ENCODE measurements at places on chromosomes 13 and 19.
A peak's percentile ranks its signal among the peaks of the same experiment; 100 is the strongest.

DNA sequence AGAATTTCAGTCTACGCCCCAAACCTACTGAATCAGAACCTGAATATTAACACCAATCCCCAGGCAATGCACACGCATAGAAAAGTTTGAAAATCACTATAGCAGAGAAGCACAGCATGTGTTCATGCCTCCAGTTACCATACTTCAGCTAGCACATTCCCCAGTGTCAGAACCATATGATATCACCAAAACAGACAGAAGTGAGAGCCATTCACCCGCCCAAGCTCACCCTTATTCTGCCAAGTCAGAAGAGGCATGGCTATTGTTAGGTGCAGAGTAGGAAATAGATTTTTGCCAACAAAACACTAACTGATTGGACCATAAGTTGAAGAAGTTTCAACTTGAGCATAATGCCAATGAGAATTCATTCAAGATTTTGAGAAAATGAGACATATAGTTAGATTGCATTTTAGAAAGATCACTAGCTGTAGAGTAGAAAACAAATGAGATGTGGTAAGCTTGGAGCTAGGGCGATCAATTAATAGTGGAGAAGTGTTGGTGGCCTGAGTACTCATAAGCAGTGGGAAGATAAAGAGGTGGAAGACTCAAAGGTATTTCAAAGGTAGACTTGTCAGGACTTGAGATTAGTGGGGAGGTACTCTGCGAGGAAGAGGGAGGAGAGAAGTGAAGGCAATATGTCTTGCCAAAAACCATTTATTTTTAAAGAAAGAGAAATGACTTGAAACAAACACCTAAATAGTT lies 492.4 kb downstream of the SUCLA2 start:
- H3K36me3 ChIP-seq = no peaks in the 10 kb centered on the region
- no peak for DNase-seq
- no peaks in the 10 kb centered on the region for H3K27me3 ChIP-seq
- H3K4me1 ChIP-seq = no peaks in the 10 kb centered on the region

- no peaks in the 10 kb centered on the region for H3K27me3 ChIP-seq
- DNase-seq = no peak
- no peak overlapping the region for H3K27ac ChIP-seq
- peaks cover 11% of the 10 kb centered on the region for H3K4me1 ChIP-seq
- no peak overlapping the region for H3K4me3 ChIP-seq
Observed at GRCh38 chr19:49857061-49857837, 6.3 kb downstream of the PTOV1 start.

- DNase-seq = no peak
- no peaks in the 10 kb centered on the region for H3K4me1 ChIP-seq
Observed at GRCh38 chr13:100381595-100382224, 206.9 kb downstream of the GGACT start.

GRCh38 chr13:76871432-76871831 lies 14.8 kb downstream of the KCTD12 start:
- DNase-seq = no peak
- H3K36me3 ChIP-seq = no peaks in the 10 kb centered on the region
- no peaks in the 10 kb centered on the region for H3K4me1 ChIP-seq
- H3K27me3 ChIP-seq = no peaks in the 10 kb centered on the region

DNA sequence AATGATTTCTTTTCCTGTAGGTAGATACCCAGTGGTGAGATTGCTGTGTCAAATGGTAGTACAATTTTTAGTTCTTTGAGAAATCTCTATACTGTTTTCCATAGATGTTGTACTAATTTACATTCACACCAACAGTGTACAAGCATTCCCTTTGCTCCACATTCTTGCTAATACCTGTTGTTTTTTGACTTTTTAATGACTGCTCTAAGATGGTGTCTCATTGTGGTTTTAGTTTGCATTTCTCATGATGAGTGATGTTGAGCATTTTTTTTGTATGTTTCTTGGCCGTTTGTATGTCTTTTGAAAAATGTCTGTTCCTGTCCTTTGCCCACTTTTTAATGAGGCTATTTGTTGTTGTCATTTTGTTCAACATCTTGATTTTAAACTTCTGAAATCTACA lies 103.3 kb downstream of the DGKH start:
- H3K36me3 ChIP-seq = no peaks in the 10 kb centered on the region
- no peaks in the 10 kb centered on the region for H3K4me1 ChIP-seq
- no peak overlapping the region for H3K4me3 ChIP-seq
- H3K27ac ChIP-seq = no peak overlapping the region
- no peaks in the 10 kb centered on the region for H3K27me3 ChIP-seq
- DNase-seq = no peak

DNA sequence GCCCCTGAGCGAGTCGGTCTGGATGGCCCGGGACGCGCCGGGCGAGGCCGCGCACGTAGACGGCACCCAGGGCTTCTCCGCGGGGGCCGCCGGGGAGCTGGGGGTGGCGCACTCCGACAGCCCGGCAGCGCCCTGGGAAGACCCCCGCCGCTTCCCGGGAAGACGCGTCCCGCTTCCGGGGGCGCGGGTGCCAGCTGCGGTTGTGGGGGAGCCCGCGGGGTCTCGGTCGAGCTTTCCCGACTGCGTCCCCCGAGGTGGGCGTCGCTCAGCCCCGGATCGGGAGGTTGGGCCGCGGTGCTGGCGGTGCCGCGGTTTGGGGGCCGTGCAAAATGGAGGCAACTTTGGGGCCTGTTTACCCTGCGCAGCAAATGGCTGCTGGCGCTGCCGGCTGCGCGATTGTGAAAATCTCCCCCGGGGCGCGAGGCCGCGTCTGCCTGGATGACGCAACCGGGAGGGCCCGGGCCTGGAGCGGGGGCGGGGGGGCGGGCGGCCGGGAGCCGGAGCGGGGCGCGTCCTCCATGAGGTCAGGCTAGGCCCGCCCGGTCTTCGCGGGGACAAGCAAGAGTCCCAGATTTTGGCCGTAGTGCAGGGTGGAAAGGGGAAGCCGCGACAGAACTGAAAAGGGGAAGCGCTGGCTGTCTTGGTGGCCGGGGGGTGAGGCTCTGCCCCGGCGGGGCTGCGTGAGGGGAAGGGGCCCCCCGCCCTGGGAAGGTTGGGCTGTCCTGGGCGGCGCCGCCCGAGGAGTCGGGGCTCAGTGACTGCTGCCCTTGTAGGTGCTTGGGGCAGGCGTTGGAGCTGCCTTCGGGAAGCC lies 11.3 kb downstream of the PEAK3 start:
- no peaks in the 10 kb centered on the region for H3K27me3 ChIP-seq
- H3K4me1 ChIP-seq = peaks cover 46% of the 10 kb centered on the region
- peak overlapping the region; percentile 89 for H3K27ac ChIP-seq
- peaks cover 13% of the 10 kb centered on the region for H3K36me3 ChIP-seq
- DNase-seq = peak; percentile 74

DNA sequence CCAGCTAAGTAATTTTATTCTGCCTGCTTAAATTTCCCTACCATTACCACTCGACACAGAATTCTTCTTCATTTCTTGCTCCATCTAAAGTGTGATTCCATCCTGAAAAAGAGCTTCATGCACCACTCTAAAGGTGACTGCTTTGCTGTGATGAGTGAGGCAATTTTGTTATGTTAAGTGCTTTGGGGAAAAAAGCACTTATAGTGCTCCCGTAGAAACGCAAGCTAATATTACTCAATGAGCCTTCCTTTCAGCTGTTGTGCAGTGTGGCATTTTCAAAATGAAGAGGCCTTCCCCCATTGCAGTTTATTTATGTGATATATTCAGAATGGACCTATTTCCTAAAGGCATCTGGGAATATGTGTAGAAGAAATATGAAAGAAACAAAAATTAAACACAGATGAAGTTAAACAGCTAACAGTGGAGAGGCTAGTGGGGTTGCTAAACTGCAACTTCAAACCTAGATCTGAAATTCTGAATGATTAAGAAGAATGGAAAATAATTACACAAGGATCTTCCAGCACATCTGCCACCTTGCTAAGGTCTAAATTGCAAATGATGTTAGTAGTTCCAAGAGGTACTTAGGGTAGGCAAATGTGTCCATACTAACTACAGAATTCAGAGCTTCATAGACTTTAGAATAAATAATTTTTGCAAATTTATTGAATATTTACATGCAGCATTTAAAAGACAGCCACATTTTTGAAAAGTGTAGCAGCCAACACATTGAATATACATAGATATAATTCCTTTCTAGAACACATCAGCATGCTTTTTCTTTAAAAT lies 211.7 kb downstream of the DCT start:
- no peak for DNase-seq
- no peaks in the 10 kb centered on the region for H3K27me3 ChIP-seq
- no peaks in the 10 kb centered on the region for H3K36me3 ChIP-seq
- H3K4me1 ChIP-seq = no peaks in the 10 kb centered on the region
- no peak overlapping the region for H3K4me3 ChIP-seq

Measured in CD8-positive, alpha-beta memory T cell (primary cell).